ENCODE measurements at places on chromosomes 5 and 9. TPM values are rescaled to one million over a fixed set of nuclear protein-coding genes. Genes with fewer than 3 reads are reported as not detected.

DNA sequence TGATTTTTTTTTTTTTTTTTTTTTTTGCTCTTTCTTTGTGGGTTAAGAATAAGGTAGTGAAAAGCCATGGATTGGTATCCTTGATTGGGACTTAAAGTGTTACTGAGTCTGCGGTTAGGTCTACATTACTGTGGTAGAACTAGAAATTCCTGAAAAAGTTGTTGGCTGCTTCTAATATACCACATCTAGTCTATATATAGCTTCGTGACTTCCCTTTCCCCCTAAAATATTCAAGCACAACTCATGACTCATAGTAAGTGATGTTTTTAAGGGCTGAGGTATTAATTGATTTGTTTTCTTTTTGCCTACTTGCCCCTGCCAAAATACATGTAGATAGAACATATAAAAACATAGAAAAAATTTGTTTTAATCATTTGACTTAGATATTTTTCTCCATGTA is 247.6 kb downstream of the TMEM232 start:
- DNase-seq, result peak; percentile 70

GRCh38 chr5:87368601-87369000 is 44.1 kb downstream of the CCNH start:
- DNase-seq, result no peak

GRCh38 chr9:92875373-92875772 is 2.5 kb downstream of the ZNF484 start:
- no peak for DNase-seq

The TMEM267 gene
- 17.9 TPM for total RNA-seq

The WNK2 gene
- total RNA-seq, result 17.1 TPM

The WDR38 gene
- not detected for total RNA-seq

The DOCK8 gene
- 3.8 TPM for total RNA-seq

Measured in kidney epithelial cell (primary cell).